Effector CD4-positive, alpha-beta T cell (primary cell): ENCODE measurements at places on chromosomes 3 and 15.

GRCh38 chr3:61807865-61808276, 246.5 kb downstream of the PTPRG start:
- no peak for DNase-seq

- DNase-seq, result no peak
These were observed 34.0 kb downstream of the MINDY4B start for GRCh38 chr3:150871192-150871591.

DNA sequence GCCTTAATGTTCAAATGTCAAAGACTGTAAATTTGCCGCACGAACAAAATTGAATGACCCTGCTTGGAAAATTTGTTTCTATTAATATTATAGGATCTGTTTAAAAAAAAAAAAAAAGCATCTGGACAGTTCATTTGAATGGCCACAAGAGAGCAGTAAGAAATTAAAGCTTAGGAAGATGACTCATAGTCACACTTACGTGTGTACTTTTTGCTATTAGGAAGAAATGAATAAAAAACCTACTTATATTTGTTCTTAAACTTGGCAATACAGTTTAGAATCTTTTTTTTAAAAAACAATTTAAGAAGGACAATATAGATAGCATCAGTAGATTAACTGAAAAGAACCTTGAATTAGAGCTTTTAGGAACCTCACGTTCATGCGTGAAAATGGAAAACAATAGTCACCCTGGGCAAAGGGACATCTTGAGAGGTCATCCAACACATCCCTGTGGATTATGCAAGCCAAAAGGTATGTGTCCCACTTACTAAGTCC, 621.8 kb downstream of the MECOM start:
- no peak for DNase-seq

DNA sequence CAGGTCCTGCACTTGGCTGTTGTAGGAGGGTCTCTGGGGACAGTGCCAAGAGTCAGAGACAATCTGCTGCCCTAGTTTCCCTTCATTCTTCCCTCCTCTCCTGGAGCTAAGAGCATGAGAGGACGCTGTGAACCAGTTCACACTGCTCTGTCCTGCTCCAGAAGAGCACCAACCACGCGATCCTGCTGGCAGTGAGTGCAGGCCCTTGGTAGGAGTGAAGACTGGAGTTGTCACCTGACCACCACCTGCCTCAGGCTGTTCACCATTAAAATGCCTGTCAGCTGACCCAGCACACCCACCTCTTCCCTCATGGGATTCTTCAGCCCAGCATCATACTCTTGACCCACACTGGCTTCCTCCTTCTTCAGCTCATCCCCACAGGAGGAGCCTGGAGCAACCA, 2.9 kb downstream of the TM6SF1 start:
- no peak for DNase-seq

DNA sequence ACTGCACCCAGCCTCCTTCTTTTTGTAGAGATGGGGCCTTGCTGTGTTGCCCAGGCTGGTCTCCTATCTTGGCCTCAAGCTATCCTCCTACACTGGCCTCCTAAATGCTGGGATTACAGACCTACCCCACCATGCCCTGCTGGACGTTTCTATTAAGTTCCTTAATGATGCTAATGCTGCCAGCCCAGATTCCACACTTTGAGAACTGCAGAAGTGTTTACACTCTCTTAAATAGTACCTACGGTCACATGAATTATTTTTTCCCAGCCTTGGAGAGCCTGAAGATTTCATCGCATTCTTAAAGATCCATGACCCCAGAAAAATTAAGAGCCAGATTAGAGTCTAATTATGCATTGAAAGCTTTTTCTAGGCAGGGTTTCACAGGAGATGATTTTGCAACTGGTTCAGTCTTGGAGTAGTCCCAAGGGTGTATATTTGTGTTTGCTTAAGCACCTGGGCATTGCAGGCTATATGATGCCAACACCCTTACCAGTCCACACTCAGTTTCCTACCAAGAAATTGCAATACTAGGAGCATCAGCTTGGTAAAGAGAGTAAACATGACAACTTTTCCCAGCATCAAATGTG, 36.6 kb downstream of the TM4SF4 start:
- no peak for DNase-seq

DNA sequence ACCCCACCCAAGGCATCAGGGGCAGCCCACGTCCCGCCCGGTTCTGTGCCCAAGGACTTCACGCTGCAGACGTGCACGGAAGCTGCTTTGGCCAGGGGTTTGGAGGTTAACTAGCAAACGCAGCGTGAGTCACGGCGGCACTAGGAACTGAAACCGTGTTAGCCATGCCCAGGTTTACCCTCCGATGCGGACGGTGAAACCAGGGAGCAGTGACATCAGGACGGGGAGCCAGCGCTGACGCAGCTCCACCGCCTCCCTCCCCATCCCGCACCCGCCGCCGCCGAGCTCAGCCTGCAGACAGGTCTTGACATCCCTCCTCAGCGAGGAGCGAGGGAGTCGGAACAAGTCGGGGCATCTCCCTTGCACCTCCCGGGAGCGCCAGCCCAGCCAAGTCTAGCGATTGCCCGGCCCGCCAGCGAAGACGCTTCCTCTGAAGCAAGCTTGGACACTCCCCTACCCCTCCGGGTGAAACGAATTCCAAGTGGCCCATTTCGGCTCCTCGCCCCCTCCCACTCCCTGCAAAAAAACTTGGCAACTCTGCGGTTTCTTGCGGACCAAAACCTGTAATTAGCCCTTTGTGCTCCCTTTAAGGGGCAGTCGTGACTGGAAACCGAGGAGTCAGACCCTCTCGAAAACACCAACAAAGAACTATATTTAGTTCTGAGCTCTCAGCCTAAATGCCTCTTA, 1.4 kb upstream of the RAP2B start:
- peak; percentile 69 for DNase-seq

DNA sequence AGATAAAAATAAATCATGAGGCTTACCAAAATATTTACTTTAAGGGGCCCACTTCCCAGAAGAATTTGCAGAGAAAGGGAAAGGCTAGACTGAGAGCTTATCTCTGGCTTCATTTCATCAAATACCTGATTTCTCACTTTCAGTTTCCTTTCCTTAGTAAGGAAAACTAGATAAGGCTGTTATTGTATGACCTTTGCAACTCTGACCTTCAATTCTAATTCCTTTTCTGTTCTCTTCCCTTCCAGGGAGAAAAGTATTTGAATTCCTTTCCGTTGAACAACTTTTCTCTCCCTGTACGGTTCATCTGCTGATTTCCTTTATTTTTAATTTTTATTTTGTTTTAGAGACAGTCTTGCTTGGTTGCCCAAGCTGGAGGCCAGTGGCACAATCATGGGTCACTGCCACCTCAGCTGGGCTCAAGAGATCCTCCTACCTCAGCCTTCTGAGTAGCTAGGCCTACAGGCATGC, 7.1 kb upstream of the PXK start:
- no peak for DNase-seq
